ENCODE measurements at places on chromosomes 1 and 21.

- no peak for DNase-seq
These were observed 94.6 kb upstream of the DAB1 start for GRCh38 chr1:57518496-57518895.

- no peak for DNase-seq
These were observed 5.2 kb downstream of the DEGS1 start for GRCh38 chr1:224188286-224188685.

DNA sequence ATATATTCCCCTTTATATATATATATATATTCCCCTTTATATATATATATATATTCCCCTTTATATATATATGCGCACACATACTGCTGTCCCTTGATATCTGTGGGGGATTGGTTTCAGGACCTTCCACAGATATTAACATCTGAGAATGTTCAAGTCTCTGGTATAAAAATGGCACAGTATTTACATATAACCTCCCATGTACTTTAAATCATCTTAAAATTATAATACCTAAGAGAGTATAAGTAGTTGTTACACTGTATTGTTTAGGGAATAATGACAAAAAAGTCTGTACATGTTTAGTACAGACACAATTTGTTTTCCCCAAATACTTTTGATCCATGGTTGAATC lies 45.8 kb downstream of the NR5A2 start:
- DNase-seq: no peak

DNA sequence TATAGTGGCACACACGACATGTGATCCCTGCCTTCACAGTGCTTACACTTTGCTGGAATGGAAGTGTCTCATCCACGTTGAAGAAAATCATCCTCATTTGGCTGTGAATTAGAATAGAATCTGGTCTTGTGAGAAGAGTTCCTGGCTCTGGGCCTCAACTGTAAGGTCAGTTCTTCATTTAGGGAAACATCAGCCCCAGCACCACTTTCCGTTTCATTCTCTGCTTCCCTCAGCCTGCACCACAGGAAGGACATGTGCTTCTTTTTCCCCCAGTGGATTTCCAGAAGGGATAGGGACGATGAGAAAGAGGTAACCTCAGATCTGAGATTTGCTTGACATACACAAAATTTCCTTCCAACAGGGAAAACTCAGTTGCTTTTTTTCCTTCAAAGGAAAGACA lies 3.7 kb upstream of the ALX3 start:
- DNase-seq: no peak

DNA sequence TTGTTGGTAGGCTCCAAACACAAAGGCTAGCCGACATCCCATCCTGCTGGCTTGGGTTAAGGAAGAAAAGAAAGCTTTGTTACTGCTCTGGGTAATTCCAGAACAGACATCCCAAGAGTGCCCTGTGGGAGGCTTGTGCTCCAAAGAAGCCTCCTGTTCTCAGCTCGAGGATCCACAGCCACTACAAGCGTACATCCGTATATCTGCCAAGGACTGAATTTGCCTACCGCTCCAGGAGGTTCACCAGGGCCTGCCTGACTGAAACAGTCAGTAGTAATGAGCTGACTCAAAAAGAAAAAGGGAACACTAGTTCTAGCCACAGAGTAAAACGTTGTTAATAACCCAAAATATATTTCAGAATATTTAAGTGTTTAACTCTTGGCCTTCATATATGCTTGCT lies 24.8 kb upstream of the MUTYH start:
- DNase-seq: no peak

DNA sequence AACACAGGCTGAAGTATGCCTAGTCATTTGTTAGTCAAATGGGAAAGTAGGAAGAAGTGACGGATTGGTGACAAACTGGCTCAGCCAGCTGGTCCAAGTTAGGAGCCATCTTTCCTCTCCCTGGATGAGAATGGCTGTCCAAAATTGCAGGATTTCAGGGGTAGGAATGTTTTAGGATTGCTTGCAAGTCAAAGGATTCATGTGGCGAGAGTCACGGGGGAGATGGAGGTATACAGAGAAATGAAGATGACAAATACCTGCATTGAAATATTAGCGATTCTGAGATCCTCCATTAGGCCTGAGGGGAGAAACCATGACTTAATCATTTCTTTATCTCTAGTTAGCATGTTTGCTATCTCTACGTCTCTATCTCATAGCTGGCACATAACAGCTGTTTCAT lies 41.8 kb upstream of the PIGC start:
- DNase-seq: no peak

GRCh38 chr1:153174624-153175023 lies 23.9 kb upstream of the SPRR2G start:
- DNase-seq: no peak

DNA sequence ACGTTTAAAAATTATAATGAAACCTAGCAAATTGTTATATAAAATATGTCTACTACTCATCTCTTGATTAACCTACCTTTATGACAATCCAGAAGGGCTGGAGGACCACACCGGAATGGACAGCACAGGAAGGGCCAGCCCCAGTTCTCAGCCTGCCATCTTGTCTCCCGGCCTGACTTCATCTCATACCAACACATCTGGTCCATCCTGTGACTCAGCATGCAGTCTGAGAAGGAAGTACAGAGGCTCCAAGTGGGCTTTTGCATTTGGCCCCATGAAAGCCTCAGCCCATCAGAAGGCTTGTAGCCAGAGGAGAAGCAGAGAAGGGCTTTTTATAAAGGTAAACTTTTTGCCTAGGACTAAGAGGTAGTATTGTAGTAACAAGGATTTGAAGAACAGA lies 436.6 kb downstream of the MRPL39 start:
- no peak for DNase-seq

GRCh38 chr1:234616644-234617043 lies 6.7 kb upstream of the IRF2BP2 start:
- DNase-seq: no peak

DNA sequence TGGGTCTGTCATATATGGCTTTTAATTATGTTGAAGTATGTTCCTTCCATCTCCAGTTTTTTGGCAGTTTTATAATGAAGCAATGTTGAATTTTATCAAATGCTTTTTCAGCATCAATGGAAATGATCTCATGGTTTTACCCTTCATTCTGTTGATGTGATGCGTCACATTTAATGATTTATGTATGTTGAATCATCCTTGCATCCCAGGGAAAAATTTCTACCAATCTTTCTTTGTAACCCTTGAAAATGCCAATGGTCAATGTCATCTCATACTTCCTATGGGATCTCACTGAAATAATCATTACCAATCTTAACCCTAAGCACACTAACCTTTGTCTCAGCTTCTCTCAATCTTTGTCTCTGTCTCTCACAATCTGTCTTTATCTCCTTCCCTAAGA lies 1004.0 kb downstream of the KCNT2 start:
- no peak for DNase-seq

DNA sequence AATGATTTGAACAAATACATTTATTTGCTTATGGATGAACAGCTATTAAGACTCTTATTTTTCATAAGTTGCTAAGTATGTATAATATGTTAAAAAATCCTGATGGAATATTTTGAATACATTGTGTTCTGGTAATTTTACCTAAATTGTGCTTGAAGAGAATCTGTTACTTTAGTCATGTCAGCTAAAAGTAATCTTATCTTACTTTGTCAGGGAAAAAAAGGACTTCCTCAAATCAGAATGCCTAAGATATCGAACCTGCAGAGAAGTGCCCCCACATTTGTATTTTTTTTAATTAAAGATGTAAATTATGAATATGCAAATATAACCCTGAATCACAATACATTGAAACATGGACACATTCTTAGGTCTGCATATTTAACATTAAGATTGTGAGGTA lies 1331.7 kb downstream of the MRPL39 start:
- DNase-seq: no peak

- no peak for DNase-seq
These were observed 420.9 kb downstream of the PRDM2 start for GRCh38 chr1:14120895-14121294.

DNA sequence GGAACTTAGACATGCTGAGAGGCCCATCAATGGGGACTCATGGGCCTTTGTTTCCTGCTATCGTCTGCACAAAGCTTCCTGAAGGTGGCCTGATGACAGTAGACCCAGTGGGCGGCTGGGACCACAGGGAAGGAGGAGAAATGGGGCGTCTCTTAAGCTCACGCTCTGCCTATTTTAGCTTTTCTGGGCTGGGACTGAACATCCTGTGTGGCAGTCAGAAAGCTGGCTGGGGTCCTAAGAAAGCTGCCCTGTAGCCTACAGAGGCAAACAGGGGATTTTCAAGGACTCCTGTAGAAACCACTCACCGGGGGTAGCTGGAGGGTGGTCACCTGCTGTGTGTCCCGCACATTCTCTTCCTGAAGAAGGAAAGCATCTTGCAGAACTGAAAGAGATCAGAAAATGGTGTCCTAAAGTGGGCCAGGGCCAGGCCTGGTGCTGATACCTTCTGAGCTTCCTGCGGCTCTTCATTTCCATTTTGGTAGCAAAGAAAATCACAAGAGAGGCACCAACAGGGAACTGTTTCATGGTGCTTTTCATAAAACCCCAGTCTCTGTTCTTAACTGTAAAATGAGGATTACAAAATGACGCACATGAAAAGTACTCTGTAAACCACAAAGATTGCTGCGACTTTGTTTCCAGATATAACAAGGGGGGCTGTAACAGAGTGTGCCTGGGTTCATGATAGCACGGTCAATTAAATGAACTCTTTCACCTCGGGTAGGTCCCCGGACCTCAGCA lies 8.6 kb downstream of the ZNF496 start:
- no peak for DNase-seq

DNA sequence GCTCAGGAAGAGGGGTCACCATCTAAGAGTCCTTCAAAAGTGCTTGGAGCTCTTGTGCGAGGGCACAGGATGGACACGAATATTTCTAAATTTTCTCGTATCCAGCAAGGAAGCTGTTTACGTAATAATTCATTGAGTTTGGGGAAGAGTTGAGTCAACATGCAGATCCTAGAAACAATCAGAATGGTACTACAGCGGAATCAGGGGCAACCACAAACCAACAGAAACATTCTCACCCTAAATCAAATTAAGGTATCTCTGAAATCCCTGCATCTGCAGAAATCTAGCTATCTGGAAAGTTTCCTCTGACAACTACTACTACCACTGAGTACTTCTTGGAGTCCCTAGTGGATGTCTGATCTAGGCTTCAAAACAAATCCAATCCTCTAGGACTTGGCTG lies 352.4 kb downstream of the LTN1 start:
- no peak for DNase-seq

Data from T-helper 17 cell (primary cell).